ENCODE measurements at places on chromosomes 1 and 21.

DNA sequence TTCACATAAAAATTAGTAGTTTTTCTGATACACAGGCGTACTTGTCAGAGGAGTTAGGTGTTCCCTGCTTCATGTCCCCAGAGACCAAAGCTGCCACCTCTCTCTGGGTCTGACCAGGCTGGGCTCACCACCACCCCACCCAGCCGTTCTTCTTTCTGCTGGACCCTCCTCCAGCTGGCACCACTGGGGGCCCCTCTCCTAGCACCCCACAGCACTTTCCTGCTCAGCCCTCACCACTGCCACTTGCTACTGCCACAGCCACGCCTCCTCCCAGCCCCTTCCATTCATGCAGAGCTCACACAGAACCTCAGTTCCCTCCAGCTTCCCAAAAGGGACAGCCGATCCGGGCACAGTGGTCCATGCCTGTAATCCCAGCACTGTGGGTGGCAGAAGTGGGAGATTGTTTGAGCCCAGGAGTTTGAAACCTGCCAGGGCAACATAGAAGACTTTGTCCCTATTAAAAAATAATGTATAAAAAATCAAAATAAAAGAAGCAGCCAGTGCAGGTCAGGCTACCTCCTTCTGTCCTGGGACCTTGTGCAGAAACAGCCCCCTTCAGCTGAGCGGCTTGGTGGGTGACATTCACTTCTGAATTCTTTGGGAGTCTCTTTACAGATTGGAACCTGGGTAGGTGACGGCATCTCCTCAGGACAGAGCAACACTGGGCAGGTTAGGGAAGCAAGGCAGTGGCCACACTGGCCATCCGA lies 208.3 kb downstream of the TOMM20 start:
- no peak for DNase-seq

DNA sequence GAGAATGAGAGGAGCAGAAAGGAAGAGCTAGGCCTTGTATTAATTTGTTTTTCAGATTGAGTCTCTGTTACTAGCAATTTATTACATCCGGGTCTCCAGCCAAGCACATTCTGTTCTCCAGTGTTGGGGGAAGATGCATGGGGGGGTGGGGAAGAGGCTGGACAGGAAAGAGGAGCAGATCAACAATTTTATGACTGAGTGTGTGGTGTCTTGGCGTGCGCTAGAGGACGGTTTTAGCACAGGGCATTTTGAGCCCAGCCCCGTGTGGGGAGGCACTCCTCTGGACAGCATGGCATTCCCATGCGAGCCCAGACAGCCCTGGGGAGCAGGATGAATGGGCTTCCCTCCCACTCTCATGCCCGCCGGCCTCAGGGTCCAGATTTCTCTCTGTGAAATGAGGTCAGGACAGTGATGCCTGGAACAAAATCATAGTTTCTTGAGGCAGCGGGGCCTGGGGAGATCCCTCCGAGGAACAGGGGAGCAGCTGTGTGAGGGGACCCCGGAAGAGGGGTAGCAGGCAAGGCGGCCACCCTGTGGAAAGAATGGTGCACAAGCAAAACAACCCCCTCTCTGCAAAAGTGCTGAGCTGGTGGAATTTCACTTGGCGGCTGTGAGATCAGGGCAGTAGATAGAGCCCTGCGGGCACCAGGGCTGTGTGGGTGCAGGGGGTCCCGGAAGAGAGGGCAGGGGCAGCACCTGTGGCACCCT lies 16.3 kb downstream of the SOX13 start:
- no peak for DNase-seq

DNA sequence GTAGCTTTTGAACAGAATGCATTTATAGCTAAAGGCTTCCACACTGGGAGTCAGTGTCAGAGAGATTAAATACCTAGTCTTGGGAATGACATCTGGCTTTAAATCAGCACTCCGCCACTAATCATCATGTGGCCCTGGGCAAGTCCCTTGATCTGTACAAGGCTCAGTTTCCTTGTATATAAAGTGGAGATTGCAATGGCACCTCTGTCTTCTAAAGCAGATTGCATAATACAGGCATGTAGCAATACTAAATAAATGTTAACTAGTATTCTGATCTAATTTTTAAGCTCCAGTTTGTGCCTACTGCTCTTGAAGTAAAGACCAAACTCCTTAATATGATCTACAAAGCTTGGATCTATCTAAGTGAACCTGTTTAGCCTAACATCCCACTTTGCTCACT lies 249.4 kb downstream of the PLPP3 start:
- DNase-seq, result no peak

DNA sequence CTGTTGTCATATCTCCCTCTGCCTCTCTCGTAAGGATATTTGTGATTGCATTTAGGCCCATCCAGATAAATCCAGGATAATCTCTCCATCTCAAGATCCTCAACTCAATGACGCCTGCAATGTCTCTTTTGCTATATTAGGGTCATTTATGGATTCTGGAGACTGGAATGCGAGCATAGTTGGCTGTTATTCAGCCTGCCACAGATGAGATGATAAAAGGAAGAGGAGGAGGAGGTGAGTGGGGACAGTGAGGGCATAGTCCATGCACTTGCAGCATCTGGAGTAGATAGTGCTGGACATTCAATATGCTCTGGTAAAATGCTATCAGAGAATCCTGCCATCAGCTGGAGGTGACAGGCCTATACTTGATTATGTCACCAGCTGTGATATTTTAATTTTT lies 131.6 kb upstream of the CACNA1E start:
- DNase-seq, result no peak

DNA sequence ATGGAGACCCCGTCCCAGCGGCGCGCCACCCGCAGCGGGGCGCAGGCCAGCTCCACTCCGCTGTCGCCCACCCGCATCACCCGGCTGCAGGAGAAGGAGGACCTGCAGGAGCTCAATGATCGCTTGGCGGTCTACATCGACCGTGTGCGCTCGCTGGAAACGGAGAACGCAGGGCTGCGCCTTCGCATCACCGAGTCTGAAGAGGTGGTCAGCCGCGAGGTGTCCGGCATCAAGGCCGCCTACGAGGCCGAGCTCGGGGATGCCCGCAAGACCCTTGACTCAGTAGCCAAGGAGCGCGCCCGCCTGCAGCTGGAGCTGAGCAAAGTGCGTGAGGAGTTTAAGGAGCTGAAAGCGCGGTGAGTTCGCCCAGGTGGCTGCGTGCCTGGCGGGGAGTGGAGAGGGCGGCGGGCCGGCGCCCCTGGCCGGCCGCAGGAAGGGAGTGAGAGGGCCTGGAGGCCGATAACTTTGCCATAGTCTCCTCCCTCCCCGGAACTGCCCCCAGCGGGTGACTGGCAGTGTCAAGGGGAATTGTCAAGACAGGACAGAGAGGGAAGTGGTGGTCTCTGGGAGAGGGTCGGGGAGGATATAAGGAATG lies 505 bp downstream of the LMNA start:
- peak; percentile 39 for DNase-seq

- DNase-seq, result peak; percentile 49
Measured at GRCh38 chr1:19374083-19374801, 62.1 kb downstream of the SLC66A1 start.

- DNase-seq, result no peak
Measured at GRCh38 chr1:54614563-54614962, 8.8 kb downstream of the FAM151A start.

DNA sequence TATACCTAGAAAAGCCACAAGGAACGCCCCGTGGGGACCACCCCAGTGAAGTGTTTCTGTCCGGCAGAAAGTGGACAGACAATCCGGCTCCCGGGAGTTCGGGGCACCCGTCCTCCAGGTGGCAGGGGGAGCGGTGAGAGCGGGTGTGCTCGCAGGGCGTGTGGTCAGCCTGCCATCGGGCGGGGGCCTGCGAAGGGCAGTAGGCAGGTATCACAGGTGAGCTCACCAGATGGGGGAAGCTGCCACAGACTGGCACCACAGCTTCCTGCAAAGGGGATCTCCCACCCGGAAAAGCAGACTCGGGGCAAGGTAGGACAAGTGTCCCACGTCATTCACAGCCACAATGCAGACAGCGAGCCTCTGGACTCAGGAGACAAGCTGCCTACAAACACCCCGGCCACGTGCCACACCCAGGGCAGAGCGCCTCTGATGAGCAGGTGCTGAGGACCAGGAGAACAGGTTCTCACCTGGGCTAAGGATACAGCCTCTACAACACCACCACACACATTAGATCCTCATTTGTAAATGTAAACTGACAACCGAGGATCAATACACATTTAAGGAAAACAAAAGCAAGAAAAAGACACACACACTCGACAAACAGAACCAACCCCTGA lies 36.4 kb downstream of the VPS26C start:
- DNase-seq, result no peak

GRCh38 chr1:119952496-119952895 lies 56.2 kb upstream of the ADAM30 start:
- no peak for DNase-seq

DNA sequence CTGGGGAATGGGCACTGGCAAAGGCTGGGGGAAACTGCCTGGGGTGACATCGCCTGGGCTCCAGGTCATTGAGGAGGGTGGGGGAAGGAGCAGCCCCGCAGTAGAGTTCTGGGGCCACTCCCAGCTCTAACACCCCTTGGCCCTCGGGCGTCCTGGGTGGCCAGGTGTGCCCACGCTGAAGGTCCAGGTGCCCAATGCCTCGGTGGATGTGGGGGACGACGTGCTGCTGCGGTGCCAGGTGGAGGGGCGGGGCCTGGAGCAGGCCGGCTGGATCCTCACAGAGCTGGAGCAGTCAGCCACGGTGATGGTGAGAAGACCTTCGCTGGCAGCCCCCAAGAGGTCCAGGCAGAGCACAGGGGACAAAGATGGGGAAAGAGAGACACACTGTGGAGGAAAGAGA lies 7.7 kb downstream of the NTRK1 start:
- no peak for DNase-seq

GRCh38 chr1:27596261-27596660 lies 7.7 kb downstream of the AHDC1 start:
- DNase-seq, result no peak

DNA sequence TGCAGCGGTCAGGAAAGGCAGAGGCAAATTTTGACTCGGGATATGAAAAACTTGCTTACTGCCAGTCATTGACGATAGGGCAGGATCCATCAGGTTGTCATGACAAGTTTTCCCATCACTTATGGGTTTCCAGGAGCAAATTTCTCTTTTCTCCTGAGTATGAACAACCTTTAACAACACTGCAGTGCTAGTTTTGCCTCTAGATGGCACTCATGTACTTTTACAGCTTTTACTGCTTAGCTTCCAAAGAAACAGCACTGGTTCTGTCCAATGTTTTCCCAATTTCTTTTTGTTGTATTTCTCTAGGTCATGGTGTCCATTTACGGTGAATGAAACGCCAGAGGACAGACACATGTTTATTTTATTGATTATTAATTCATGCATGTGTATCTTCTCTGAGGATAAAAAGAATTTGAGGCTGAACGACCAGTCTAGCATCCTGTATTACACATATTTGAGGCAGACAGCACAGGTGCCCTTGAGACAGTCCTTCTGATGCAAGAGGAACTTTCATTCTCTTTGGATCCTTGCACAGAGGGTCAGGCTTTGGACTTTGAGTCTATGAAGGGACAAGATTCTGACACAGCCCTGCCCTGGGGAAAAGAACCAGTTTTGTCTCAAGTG lies 112.3 kb upstream of the TRABD2B start:
- DNase-seq, result peak; percentile 86

- no peak for DNase-seq
Measured at GRCh38 chr1:183553764-183554163, 36.5 kb downstream of the NCF2 start.

DNA sequence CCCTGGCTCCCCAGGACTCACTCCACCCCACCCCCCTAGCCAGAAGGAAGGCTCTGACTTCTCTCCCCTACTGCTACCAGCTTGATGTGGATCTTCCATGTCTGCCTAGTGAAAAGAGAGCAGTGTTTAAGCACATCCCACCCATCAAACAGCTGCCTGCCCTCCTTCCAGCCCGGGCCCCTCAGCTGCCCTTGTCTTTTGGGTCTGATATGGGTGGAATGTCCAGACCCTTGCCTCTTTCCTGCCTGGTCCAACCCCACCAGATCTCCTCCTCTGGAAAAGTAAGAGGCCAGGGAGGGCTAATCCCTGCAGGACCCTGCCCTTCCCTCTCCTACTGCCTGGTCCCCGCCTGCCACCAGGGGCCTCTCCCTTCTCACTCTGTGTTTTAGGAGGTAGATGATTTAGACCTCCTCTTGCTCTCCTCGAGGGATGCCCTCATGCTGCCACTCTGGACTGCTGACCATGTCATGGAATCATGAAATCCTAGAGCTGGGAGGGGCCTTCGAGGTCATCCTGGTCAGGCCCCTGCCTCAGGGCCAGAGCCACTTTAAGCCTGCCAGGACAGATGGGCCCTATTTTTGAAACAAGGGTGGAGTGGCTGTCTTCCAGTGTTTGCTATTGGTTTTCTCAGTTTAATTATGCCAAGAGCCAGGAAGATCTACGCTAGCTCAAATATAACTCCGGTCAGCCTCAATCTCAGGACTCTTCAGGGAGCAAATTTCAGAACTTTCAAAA lies 15.8 kb upstream of the HSPG2 start:
- no peak for DNase-seq

- DNase-seq, result no peak
Measured at GRCh38 chr1:31620631-31621497, 3.4 kb downstream of the HCRTR1 start.

DNA sequence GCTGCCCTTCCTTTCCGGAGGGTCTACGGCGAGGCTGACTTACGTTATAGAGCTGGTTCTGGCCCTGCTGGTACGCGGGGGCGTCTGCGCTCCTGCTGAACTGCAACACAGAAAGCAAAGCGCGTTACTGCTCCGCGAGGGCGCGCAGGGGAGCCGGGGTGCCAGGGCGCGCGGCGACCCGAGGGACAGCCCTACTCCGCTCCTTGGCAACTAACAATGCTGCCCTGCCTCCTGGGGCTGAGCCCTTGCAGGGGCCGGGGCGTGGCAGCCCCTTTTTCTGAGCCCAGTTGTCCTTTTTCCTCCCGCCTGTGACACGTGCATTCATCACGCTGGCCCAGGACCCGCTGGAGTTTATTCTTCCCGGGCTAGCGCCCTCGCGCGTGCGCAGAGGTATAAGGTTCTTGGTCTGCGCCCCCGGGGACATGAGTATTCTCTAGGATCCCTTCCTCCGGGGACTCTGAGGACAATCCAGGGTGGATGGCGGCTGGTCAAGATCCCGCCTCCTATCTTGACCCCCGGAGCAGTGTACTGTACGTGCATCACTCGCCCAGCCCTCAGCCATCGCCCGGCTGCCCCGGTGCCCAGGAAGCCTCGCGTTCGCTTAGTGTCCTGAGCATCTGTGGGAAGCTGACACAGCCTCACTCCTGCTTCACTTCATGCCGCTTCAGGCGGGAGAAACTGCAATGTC lies 78.9 kb downstream of the CD247 start:
- peak; percentile 40 for DNase-seq

GRCh38 chr1:162740755-162741154 lies 49.7 kb upstream of the HSD17B7 start:
- DNase-seq, result no peak

DNA sequence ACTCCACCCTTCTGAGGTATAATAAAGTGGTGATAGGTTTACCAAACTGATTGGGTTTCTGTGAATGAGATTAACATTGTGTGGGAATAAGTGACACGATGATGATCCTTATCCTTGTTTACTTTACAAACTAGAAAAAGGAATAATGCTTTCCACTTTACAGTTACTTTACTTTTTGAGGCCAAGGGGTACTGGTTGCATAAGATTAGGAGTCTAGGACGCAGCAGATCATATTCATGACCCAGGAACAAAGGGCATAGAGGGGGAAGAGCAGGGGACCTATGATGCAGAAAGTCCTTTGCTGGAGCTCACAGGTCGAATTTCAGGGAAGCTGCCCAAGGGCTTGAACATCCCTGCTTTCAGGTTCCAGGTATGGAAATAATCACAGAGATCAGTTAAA lies 20.4 kb downstream of the FGGY start:
- DNase-seq, result no peak
